ENCODE measurements at places on chromosomes 7 and 10.
A peak's percentile ranks its signal among the peaks of the same experiment; 100 is the strongest.

DNA sequence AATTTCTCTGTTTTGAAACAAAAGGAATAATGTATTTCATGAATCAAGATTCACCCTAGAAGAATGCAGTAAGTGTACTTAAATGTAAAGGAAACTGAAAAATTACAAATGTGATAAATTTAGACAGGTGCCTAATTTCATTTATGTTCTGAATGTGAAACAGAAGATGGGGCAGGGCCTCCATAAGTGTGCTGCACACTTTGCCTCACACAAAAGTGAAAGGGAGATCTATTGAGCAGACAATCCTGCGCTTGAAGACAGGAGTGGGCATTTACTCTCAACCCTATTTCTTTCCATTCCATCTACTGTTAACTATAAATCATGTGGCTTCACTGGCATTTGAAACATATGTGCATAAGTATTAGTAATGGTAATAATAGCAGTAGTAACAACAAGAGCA lies 36.2 kb downstream of the GNG11 start:
- DNase-seq, result no peak

GRCh38 chr7:49669285-49669684 lies 104.2 kb upstream of the VWC2 start:
- DNase-seq, result no peak

- no peak for DNase-seq
These were observed 36.0 kb upstream of the DLD start for GRCh38 chr7:107854989-107855388.

- peak; percentile 34 for DNase-seq
These were observed 57.4 kb downstream of the ADRB1 start for GRCh38 chr10:114100848-114101741.

- no peak for DNase-seq
These were observed 64.3 kb downstream of the EEPD1 start for GRCh38 chr7:36217211-36217960.

DNA sequence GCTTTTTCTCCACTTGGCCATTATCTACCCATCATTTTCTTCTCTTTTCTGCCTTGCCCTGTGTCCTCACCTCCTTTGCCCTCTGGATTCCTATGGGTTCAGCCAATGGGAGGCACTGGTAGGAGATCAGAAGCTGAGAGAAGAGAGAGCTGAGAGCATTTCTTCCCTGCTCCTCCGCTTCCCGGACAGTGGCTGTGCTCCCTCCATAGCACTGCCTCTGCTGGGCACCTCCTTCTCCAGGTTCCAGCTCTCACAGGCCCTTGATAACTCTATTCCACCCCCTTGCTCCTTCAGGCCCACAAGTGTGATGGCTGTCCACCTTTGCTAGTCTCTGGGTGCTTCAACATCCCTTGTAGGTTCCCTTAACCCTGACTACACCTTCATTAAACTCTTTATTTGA lies 79.6 kb downstream of the LSM5 start:
- no peak for DNase-seq

GRCh38 chr7:74290553-74290950 lies 1.3 kb downstream of the CLIP2 start:
- DNase-seq, result no peak

DNA sequence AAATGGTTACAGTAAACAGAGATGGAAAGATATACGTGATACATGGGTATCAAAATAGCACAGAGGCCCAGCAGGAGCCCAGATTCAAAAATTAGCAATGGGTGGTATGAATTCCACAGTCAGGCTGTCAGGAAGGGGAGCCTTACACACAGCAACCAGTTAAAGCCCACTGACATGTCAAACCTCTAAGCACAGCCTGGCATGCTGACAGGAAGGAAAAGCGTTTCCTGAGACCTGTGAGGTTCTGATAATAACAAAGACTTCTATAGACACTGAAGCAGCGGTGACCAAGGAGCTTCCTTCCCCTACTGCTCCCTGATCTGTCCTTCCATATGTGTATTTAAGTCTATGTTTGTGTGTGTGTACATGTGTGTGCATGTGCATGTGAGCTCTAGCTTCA lies 89.9 kb downstream of the PHYHIPL start:
- no peak for DNase-seq

DNA sequence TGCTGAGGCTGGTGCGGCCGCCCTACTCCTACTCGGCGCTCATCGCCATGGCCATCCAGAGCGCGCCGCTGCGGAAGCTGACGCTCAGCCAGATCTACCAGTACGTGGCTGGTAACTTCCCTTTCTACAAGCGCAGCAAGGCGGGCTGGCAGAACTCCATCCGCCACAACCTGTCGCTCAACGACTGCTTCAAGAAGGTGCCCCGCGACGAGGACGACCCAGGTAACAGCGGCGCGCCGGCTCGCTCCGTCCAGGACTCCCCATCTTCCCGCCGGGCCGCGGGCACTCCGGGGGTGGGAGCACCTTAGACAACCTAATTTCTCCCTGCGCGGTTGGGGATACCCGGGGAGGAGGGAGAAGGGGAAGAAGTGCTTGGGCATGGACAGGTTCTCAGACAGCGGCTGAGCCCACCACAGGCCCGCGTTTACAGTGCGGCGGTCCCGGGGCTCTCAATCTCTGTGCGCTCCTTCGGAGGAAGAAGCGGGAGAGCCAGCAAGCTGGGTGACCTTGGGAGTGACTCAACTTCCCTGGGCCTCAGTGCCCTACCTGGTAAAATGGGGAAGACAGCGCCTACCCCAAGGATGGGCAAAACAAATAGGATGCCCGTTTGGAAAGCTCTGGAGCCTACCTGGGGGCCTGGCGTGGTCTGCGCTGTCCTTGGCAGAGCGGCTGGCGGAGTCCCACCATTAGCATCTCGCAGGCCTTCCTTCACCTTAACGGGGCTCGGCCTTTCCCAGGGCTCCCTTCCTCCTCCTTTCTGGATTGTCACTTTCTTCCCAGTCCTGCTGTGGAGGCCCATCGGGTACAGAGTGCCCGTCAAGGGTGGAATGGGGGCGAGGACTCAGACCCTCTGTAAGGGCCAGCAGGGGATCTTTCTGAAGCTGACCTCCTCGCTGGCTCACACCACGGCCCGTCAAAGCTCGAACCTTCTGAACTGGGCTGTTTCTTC lies 852 bp downstream of the FOXI2 start:
- no peak for DNase-seq

GRCh38 chr10:56547163-56547562 lies 186.1 kb upstream of the ZWINT start:
- no peak for DNase-seq

DNA sequence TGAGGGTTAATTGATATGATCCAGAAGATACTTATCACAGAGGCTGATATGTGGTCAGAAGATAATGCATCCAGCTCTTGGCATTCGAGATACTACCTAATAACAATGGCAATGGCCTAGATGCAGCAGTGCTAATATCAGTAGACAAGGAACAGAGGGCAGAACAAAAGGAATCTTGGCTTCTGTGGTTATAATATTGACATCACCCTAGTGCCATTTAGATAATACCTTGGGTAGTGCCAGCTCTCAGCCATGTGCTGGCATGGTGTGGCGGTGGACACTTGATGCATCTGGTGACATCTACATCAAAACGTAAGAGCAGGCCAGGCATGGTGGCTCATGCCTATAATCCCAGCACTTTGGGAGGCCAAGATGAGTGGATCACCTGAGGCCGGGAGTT lies 101.8 kb downstream of the CALN1 start:
- no peak for DNase-seq

DNA sequence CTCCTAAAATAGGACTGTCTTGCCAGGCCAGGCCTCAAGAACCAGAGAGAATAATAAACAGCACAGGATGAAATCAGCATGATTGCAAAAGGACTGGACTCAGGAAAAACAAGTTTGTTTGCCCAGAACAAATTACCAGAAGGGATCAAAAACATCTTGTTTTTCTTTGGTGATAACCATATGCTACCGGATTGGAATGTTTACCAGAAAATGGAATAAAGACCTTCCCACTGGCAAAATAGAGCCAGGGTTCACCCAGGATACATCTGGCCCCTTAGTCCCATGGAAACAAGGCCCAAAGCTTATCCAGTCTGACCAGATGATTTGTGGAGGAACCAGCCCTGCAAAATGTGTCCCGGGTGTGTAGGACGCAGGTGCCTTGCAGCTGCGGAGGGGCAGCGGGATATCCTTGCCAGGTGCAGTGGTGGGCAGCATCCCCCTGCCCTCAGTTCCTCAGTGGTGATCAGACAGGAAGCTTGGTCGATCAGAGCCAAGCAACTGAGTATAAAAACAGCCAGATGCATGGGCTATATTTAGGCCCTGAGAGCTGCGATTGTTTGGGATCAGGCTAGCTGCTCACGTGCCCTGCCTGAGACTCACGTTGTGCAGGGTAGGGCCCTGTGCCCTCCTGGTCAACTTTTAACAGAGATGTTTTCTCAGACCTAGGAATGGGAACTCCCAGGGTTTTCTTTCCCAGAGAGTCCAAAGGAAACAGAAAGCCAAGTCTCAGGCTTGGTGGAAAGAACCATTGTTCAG lies 4.6 kb upstream of the ZNF22 start:
- DNase-seq, result no peak

GRCh38 chr10:132550366-132551092 lies 12.9 kb downstream of the INPP5A start:
- DNase-seq, result no peak

DNA sequence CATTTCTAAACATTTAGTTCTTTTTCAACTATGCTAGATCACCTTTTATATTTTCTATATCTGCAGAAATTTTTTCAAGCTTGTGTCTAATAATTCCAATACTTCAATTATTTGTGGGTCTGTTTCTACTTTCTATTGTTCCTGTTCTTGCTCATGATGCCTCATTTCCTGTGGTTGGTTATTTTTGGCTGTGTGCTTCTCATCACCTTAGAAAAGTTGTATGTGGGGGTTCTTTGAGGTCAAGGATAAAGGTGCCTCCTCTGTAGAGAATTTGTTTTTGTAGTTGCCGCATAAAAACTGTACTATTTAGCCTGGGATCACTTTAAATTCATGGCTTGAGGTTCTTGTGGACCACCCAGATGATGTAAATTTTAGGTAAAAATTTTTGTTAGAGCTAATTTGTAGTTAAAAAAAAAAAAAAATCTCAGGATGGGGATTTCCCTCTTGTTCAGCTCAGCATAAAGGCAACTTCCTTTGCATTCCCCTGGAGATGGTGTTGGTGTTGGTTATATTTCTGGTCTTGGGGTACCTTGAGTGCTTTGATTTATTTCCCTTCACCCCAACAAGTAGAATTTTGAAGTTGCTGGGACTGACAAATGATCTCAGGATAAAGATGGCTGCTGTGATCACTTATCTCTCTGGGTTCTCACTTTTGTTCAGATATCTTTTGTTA lies 27.0 kb upstream of the JAZF1 start:
- peak; percentile 30 for DNase-seq

GRCh38 chr10:77175631-77176222 lies 461.9 kb downstream of the KCNMA1 start:
- no peak for DNase-seq

- DNase-seq, result no peak
These were observed 104.0 kb downstream of the RALA start for GRCh38 chr7:39727231-39728012.

DNA sequence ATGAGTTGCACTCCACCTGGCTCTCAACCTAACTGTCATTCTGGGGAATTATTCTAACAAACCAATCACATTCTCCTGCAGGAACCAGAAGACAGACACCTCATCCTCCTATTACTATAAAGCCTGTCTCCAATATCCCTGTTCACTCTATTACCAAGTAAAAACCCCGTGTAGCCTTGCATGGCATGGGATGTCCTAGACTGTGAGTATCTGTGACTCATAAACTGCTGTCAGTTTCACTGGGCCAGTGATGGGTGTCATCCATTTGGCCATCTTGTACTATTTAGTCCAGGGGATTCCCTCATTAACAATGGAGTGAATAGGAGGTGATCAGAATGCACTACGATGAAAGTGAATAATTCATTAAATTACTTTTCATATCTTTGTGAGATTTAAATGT lies 608.7 kb downstream of the DNAJB9 start:
- no peak for DNase-seq

- DNase-seq, result no peak
These were observed 59.2 kb downstream of the SLC13A1 start for GRCh38 chr7:123140561-123140960.

GRCh38 chr7:151382079-151382885 lies 27.6 kb downstream of the WDR86 start:
- DNase-seq, result peak; percentile 57

- no peak for DNase-seq
These were observed 20.4 kb downstream of the ZAN start for GRCh38 chr7:100753750-100754149.

GRCh38 chr7:19707240-19707639 lies 1.6 kb downstream of the POLR1F start:
- DNase-seq, result no peak

GRCh38 chr10:97915346-97916131 lies 65.9 kb downstream of the GOLGA7B start:
- no peak for DNase-seq

DNA sequence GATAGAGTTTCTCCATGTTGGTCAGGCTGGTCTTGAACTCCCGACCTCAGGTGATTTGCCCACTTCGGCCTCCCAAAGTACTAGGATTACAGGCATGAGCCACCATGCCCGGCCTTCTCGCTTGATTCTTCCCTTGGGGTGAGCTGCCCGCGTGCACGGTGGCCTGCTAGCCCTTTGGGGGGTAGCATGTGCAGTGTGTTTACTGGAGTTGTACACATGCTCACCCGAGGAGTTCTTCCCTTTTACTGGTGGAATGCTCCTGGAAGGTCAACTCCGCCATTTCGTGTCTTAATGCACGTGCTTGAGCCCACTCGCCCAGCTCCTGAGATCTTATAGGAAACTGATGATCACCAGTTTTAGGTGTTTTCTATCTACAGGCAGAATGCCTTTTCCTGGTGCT lies 17.0 kb upstream of the ADAMTS14 start:
- no peak for DNase-seq

DNA sequence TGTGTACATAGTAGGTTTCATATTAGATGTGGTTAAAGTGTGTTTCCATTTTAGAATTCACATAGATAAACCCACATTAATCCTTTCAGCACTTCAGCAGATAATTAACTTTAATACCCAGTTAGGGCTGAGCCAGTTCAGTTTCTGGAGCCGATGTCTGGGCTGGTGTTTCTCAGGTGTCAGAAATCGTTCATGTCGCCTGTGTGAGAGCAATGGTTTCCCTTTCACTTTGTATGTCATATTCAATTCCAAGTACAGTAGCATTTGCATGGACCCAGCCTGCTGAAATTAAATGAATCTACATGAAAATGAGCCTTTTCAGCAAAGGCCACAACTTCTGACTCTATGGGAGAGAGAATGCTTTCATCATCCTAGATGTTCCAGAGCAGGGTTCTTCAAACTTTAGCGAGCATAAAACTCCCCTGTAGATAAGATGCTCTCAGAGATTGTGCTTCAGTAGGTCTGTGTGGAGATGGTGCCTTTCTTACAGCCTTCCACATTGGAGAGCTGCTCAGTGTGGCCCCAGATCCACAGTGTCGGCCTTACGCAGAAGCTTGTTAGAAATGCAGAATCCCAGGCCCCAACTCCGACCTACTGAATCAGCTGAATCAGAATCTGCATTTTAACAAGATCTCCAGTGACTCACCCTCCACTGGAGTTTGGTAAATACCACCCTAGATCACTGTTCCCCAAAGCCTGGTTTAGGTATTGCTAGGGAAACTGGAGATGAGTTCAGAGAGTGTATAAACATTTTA lies 19.6 kb downstream of the WIPF3 start:
- no peak for DNase-seq

- no peak for DNase-seq
These were observed 98.0 kb downstream of the TEX36 start for GRCh38 chr10:125584954-125585353.

Data from activated naive CD4-positive, alpha-beta T cell treated with anti-CD3 and anti-CD28 coated beads for 36 hours (primary cell).